ENCODE measurements at places on chromosomes 2 and 18.
A peak's percentile ranks its signal among the peaks of the same experiment; 100 is the strongest.

DNA sequence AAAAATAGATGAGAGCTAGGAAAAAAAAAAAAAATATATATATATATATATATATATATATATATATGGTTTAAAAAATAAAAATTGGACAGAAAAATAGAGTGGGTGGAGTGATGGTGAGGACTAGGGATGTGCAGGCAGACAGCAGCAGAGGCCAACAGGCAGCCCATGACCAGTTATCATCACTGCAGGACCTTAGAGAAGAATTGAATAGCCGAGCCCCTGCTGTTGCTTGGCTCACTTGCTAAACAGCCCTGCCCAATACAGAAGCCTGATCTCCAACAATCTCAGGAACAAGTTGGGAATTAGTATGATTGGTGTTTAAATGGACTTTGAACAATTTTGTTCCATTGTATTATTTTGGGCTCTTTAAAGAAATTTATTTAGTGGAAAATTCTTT lies 967.5 kb upstream of the PIK3C3 start:
- peak; percentile 72 for DNase-seq

- DNase-seq: no peak
These were observed 3.4 kb upstream of the HOXD4 start for GRCh38 chr2:176147800-176148496.

GRCh38 chr2:84919885-84920580 lies 14.6 kb downstream of the TMSB10 start:
- DNase-seq: peak; percentile 36

DNA sequence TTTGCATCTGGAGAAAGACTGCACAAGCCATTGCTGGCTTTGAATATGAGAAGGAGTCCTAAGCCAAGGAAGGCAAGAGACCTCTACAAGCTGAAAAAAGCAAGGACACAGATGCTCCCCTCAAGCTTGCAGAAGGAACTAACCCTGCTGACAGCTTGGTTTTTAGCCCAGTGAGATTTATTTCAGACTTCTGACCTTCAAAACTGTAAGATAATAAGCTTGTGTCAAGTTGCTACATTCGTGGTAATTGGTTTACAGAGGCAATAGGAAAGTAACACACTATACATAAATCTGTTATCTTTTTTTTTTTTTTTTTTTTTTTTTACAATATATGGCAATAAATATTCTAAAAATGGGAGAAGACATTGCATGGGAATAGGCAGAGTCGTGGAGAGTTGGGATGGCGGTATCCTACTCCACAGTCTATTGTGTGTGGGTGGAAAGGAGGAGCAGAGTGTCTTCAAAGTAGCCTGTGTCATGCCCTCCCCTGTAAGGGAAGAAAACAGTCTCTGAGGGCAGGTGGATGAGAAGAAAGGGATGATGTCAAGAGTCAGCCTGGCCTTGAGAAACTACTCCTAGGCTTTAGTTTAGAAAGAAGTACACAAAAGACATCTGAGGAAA lies 196.9 kb downstream of the THSD7B start:
- DNase-seq: peak; percentile 1

- DNase-seq: peak; percentile 4
These were observed 244.9 kb upstream of the PXDN start for GRCh38 chr2:1989216-1989615.

DNA sequence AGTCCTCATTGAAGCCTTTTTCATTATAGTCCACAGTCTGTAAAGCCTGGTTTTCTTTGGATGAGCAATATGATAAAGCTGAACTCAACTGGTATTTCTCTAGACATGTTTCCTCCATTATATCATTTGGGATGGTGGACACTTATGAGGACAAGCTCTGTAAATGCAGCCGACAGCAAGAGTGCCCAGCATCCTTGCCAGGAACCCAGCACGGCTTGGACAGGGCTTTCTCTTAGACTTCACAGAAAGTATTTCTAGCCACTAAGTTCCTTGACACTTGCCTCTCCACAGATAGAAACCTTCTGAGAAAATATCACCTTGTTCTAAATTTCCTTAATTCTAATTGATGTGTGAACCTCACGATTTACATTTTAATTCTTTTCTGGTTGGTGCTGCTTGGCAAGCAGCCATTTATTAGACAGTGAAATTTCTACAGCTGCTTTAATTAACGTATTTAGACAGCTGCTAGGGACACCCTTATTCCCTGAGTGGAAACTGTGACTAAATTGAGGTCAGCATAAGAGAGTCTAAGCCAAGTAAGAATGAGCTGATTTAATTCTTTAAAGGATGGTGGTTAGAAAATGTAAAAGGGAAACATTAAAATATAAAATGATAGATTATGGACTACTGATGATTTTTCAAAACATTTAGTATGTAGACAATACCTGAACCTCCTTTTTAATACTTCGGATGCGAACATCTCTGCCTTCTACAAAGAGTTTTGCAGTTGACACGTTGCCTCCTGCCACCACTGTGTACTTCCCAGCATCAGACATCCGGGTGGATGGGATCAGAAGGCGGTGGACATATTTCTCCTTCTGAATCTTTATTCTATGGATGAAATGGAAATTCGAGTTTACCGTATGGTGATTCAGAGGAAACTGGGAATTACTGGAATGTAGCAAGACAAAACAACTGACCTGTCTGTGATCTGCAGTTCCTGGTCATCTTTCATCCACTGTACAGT lies 39.8 kb downstream of the TTN start:
- peak; percentile 16 for DNase-seq

- peak; percentile 76 for DNase-seq
These were observed 124.4 kb downstream of the FBXO15 start for GRCh38 chr18:74023220-74023619.

DNA sequence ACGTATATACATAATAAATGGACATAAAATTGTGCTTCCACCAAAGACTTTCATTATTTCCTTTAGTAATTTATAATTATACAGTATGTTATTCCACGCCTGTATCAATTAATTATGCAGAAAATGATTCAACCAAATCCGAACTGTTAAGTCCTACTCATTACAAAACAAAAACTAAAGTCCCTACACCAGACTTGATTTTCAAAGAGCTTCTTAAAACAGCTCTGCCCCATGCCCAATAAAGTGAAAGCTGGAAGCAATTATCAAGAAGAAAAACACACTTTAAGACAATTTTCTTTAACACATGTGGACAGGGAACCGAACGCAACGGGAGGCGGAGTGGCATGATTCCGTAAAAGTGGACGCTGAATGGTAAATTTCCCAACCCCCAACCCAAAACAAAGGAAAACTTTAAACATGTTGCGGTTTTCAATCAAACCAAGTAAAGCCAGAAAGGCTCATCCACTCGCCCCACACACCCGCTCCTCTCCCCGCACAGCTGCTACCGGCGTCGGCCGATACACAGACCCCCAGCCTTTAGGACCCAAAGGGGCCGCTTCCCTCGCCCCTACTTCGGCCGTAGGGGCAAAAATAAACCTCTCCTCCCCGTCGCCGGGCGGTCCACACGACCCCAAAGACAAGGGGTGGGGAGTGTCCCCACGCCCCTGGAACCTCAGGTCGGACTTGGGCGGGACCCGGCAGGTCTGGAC lies 705 bp downstream of the YES1 start:
- peak; percentile 51 for DNase-seq

DNA sequence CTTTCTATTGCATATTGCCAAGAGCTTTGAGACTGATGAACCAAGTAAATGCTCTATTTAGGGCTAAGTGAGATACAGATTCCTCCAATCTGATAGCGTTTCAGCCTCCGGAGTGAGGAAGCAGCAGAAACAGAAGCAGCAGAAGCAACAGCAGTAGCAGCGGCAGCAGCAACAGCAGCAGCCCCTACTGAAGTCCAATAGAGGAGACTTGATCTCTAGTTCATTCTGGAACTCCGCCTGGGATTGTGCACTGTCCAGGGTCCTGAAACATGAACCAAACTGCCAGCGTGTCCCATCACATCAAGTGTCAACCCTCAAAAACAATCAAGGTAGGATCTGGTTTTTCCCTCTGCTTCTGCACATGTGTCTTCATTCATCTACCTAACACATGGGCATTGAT lies at the start of gene DPP10:
DPP10 (plus strand) TSS at position 132 of the 400 bp plus-strand sequence.
- no peak for DNase-seq

DNA sequence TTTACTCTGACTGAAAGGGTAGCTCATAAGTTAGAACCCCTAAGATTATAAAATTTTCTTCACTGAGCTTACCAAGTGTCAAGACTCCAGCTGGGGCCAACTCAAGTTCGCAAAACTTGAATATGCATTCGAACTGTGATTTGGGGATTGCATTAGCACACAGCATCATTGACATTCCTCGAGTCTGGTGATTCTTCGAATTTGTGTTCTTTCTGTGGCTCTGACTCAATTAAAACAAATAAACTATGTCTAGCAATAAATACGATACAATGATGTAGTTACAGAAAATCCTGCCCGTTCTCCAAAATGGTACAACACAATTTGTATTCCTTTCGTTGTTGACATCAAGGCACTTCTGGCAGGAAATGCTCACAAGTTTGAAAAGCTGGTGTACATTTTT lies 11.1 kb downstream of the CCL20 start:
- no peak for DNase-seq

DNA sequence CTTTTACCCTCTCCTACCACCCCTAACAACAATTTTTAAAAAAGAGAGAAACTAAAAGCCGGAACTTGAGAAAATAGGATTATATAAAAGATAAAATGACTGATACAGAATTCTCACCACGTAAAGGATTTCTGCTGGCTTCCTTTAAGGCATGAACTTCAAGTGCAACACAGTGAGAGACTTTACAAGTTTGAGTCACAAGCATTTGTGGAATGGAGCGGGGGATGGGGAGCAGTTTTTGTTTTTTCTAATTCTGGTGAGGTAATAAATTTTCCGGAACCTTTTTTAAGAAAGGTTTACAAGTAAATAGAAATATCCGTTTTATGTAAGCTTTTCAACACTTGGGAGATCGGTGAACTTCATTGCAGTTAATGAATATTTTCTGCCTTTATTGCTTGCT lies 1.8 kb upstream of the CDH2 start:
- no peak for DNase-seq

- DNase-seq: peak; percentile 60
These were observed 27.4 kb upstream of the NMUR1 start for GRCh38 chr2:231557571-231558217.

- no peak for DNase-seq
These were observed 140.9 kb upstream of the CRIM1 start for GRCh38 chr2:36214691-36215090.

DNA sequence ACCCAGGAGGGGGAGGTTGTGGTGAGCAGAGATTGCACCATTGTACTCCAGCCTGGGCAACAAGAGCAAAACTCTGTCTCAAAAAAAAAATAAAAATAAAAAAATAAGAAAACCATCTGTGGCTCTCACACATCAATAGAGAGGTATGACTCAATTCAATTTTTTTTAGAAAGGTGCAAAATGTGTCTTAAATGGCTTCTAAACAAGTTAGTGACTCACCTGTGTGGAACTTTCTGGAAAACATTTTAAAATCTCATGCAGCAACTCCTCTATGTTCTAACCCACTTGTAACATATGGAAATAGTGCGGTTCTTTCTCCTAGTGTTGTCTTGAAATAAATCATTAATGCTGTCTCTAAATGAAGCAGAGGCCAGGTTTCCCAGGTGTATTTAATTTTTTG lies 10.7 kb upstream of the SULT1C4 start:
- no peak for DNase-seq

DNA sequence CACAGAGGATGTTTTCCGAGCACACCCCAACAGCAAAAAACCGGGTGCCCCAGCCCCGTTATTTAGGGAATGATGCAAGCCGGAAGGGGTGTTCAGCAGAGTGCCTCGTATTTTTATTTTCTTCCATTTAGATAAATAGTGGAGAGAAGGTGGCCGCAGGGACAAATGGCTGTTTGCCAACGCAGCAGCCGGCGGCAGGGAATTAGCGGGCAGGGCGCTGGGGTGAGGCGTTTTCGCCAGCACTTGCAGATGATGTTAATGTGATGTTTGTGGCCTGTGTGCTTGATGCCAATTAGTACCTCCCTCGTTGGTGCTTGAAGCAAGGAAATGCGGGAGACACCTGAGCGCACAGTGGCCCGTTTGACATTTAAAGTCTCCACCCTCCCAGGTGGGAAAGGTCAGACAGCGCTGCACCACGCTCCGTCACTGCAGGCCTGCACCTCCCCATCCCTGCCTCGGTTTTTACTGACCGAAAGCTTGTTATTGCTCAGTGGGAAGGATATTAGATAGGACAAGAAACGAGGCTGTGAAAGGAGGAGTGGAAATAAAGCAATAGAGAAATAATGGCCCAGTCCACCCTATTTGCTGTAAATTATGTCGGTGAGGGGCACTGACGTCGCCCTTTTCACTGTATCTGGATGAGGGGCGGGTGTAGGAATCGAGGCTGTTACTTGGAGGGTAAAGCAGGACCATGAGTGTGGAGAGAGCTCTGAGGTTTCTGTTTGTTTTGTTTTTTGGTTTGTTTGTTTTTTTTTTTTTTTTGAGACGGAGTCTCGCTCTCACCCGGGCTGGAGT lies 39.1 kb downstream of the NFATC1 start:
- DNase-seq: peak; percentile 84

DNA sequence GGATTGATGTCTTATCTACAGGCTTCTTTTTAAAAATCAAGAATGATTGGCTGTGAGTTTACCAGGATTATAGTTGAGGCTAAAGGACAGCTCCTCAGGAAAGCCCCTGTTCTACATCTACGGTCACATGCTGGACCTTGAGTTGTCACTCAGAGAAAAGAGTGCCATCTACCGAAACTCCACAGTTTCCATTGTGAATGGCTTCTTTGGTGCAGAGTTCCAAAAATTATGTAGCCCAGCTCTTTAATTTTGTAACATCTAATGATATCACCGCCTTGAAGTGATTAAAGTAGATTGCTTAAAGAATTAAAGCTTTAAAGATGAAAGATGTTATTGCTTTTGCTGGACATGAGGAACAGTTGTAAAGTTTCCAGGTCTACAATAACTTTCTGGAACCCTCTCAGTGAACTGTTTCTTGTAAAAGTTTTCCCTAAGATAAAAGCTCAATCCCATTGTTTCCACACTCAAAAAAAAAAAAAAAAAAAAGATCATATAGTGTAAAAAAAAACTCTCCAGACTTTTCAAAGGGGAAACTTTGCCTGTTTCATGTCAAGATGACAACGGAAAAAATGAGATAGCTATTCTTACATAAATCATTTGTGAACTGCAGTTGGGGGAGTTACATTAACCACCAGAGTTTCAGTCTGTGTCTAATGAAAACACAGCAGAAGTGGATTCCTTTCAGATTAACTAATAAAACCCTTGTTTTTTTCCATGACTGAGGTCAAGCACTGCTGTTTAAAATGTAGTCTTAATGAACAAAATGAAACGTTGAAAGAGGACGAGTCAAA lies 4.3 kb downstream of the COL3A1 start:
- DNase-seq: peak; percentile 50

DNA sequence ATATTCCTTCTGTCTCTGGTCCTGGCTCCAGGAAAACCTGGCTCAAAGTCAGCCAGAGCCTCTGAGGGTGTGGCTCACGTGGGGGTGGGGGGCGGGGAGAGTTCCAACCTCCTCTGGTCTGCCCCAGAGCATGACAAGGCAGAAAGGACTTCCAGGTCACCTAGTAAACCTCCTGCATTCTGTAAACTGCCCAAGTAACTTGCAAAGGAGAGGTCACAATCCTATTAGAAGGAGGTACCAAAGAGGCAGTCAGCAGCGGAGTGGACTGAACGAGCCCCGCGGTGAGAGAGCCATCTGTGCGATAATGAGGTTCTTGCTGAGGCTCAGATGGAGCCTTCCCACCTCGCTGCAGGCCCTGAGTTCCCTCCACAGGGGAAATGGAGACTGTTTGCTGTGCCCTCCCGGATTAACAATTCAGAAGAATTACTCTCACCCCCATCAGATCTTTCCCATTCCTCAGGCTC lies 58.9 kb upstream of the GATA6 start:
- peak; percentile 14 for DNase-seq
